ENCODE measurements at places on chromosomes 1 and 21.

DNA sequence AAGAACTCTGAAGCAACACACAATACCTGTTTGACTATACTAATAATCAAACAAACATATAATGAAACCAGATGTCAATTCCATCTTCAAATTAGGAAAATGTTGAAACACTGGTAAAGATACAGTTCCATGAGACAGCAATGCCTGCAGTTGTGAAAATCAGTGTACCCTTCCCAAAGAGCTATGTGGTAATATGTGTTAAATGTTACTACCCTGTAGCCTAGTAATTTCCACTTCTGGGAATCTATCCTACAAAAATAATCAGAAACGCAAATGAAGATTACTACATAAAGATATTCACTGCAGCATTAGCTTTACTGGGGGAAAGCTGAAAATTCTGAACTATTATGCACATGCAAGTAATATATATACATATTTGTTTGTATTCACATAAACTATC lies 16.9 kb downstream of the GLIS1 start:
- no peak for DNase-seq

DNA sequence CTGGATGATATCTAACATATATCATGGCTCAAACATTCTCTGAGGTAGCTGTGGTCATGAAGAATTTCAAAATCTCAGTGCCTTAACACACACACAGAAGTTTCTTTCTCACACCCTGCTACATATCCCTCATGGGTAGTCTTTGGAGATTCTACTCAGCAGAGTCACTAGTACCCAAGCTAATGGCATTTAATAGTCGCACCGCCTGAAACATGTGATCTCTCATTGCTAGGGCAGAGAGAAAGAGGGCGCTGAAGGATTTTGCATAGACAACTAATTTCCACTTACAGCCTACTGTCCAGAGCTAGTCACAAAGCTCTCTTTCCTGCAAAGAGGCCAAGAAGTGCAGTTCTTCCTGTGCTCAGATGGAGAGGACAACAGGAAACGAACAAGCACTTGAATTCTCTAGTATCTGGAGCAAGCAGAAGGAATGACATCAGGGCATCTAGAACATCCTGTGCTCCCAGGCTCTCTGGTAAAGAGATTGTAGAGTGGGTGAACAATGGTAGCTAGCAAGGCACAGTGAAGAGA lies 183.4 kb upstream of the PTBP2 start:
- DNase-seq: no peak

DNA sequence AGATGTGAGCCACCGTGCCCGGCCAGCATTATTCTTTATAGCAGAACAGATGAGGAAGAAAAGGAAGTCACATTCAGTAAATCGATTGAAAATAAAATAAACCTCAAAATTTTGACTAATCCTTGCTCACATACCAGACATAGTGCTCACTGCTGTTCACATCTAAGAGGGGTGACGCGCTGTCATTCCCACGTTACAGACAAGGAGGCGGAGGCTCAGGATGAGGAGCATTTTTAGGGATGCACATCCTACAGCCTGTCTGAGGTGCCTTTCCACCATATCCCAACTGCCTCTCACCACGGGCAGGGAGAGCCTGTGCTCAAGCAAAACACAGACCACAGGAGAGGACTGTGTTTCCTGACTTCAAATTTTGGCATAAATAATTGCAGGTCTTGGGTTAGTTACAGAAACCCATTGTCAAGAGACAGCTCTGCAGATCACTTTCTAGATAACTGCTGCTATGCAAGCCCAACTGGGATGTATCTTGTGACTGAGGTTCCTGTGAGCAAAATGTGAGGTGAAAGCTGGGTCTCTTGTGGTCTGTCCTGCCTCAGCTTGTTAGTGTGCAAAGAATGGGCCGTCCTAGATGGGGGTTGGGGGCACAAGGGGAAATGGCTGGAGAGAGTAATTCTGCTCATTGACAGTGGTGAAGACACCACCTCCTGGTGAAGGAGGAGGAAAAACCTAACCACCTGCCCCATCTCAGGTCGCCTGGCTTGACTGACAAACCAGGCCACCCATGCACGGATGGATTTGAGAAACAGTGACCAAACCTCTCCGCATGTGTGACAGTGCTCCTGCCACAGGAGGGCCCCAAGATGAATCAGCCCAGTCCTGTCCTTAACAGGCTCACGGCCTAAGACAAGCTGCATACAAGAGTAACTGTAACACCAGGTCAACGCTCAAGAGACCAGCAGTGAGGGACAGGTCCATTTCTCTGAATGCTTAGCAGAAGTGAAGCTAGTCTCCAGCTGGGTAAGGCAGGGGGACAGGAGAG lies 8.2 kb downstream of the TNN start:
- DNase-seq: no peak

DNA sequence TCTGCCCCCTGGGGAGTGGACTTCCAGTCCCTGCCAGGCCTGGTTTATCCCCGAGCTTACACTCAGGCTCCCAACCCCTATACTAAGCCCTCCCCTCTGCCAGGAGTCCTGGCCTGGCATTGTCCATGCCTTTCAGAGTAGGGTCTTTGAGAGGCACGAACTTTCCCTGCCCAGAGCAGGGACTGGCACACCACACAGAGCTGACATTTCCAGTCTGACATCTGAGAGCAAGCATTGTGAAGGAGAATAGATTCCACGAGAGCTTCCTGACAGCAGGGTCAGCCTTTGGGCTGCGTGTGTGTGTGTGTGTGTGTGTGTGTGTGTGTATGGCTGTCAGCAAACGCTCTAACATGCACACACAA lies 59.5 kb upstream of the LAPTM5 start:
- no peak for DNase-seq

GRCh38 chr1:246891105-246891504 lies 40.6 kb downstream of the AHCTF1 start:
- DNase-seq: no peak

Data from stimulated activated CD8-positive, alpha-beta memory T cell treated with anti-CD3 and anti-CD28 coated beads, Interleukin-4, amount 100 ng/mL, for 4 hours (primary cell).